ENCODE measurements at places on chromosomes 12 and 14.

DNA sequence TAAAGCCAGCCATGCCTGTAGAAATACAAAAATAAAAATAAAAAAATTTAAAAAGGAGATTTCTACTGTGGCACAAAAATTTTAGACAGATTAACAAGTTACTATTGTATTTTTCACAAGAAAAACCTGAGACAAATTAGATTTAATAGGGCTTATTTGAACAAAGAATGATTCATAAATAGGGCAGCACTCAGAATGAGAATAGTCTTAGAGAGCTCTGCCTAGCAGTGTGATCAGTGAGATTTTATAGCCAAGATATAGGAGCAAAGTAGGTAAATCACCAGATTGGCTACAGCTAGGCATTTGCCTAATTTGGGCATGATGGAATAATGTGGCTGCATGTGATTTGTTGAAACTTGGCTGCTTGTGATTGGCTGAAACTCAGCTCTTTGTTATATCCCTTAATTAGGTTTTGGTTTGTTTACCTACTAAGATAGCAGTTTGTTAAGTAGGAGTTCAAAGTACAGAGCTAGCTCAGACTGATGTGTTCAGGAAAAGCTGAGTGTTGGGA, 279.7 kb upstream of the TMTC1 start:
- no peak for DNase-seq

DNA sequence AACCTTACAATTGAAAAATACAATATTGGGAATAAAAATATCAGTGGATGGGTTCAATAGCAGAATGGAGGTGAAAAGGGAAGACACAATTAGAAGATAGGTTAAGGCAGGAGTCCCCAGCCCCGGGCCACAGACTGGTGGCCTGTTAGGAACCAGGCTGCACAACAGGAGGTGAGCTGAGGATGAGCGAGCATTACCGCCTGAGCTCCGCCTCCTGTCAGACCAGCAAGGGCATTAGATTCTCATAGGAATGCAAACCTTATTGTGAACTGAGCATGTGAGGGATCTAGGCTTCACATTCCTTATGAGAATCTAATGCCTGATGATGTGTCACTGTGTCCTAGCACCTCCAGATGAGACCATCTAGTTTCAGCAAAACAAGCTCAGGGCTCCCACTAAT, 27.3 kb upstream of the ST8SIA1 start:
- DNase-seq = no peak

- DNase-seq = no peak
These were observed 65.3 kb downstream of the IFNG start for GRCh38 chr12:68094195-68094594.

DNA sequence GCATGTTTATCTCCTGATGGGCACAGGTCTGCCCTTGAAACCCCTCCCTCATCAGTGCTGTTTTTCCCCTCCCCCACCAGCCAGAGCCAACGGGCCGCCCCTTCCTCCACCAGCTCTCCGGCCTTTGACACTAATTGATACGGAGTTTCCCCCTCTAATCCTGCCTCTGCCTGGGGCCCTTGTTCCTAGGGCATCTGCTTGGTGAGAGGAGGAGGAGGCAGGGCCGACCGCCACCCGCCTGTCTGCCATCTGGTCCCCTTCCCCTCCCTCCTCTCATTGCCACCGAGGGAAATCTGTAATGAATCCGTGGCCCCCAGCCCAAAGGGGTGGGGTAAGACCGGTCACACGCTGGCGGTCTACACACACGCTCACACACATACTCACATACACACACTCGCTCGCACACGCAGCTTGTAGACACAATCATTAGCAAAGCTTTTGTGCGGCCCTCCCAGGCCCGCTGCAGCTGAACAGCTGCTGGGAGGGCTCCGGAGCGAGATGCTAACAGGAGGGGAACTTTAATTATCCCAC, 27.4 kb downstream of the SRRM4 start:
- no peak for DNase-seq

DNA sequence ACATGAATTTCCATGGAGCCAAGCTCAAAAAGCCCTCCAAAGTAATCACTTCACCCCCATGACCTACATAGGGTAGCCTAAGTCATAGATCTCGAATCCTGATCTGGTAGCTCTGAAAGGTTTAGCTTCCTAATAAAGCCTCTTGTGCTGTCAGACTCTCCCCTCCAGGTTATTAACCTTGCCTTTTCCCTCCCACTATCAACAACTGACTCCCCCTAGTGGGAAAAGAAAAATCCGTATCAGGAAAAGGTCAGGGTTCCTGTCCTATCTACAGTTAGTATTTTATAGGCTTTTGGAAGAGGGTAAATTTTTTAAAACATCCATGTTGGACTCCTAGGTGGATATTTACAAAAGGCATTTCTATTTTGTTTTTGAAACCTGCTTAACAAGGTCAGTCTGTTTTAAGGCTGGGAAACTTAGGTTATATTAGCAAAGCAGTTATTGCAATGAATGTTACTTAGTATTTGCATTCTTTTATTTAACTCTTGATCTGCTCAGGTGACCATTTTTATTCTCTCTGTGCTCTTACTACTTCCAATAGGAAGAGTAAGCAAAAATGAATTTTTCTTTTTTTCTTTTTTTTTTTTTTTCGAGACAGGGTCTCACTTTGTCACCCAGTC, 8.0 kb downstream of the YY1 start:
- DNase-seq = peak; percentile 34

- DNase-seq = no peak
These were observed at the start of gene GPR132 for GRCh38 chr14:105065280-105066228. GPR132 (minus strand) TSS chr14:105065430; CDS start chr14:105055420, 10,010 bp downstream.
